CD4-positive, alpha-beta T cell treated with Interleukin-12 subunit alpha and Interleukin-12 subunit beta, for 1 hour (primary cell): ENCODE measurements at places on chromosomes 13 and 19.

DNA sequence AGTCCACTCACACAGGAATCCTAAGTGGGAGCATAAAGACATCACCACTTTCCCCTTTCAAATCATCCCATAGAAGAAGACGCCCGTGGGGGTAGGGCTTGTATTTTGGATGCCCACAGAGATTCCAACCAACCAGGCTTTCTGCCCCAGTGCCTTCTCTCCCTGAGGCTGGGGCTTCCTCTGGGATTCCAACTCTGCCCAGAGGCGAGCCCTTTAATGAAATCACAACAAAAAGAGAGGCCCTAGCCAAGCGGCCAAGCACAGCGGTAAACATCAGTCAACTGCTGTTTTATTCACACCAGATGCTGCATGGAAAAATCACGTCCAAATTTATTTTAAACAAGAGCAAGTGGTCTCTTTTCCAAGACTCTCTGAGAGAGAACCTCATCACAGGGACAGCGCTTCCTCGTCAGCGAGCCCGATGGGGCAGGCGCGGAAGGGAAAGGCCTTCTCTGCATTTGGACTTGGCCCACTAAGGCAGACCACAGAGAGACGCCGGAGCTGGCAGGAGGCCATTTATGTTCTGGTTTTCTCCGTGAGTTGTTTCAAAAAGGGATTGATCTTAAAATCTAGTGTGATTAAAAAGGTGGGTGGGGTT lies 31.5 kb downstream of the ADPRHL1 start:
- no peak for DNase-seq

- no peak for DNase-seq
These were observed 191.6 kb downstream of the DLEU7 start for GRCh38 chr13:50651922-50652321.

GRCh38 chr19:5127717-5128116 lies 158.8 kb downstream of the KDM4B start:
- no peak for DNase-seq

DNA sequence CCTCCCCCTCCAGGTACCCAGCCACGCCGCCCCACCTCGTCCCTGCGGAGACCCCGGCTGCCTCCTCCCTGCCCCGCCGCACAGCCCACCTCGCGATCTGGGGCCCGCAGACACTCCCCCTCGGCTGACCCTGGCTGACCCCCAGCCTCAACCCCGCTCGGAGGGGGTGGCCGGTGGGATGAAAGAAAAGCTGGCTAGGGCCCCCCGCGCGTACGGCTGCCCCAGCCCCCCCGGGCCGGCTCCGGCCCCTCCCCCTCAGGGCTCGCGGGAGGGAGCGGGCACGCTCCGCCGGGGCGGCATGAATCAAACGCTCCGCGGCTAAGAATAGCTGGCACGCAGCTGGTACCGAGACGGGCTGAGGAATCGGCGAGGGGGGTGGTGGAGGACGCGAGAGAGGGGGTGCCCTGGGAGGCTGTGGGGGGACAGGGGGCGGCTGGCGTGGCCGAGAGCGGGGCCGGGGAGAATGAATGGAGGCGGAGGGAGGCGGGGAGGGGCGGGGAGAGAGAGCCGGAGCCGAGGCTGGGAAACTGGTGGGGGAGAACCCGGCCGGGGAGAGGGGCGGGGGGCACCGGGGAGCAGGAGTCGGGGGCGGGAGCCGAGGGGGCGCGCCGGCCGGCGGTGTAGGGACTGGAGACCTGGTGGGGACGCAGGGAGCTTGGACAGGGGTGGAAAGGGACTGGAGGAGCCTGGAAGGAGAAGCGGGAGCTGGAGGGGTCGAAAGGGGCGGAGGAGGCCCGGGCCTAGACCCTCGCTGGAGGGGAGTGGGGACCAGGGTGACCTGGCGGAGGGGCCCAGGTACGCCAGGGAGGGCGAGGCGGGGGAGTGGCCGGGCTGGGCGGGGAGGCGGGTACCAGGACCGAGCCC lies 1.1 kb downstream of the SHANK1 start:
- DNase-seq: no peak

DNA sequence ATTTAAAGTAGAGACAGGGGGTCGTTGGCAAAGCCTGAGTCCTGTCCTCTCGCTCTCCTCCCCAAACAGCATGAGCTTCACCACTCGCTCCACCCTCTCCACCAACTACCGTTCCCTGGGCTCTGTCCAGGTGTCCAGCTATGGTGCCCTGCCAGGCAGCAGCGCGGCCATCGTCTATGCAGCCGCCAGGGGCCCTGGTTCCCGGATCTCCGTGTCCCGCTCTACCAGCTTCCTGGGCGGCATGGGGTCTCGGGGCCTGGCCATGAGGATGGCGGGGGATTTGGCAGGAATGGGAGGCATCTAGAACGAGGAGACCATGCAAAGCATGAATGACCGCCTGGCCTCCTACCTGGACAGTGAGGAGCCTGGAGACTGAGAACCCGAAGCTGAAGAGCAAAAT lies 1117.2 kb upstream of the MIR17HG start:
- no peak for DNase-seq

DNA sequence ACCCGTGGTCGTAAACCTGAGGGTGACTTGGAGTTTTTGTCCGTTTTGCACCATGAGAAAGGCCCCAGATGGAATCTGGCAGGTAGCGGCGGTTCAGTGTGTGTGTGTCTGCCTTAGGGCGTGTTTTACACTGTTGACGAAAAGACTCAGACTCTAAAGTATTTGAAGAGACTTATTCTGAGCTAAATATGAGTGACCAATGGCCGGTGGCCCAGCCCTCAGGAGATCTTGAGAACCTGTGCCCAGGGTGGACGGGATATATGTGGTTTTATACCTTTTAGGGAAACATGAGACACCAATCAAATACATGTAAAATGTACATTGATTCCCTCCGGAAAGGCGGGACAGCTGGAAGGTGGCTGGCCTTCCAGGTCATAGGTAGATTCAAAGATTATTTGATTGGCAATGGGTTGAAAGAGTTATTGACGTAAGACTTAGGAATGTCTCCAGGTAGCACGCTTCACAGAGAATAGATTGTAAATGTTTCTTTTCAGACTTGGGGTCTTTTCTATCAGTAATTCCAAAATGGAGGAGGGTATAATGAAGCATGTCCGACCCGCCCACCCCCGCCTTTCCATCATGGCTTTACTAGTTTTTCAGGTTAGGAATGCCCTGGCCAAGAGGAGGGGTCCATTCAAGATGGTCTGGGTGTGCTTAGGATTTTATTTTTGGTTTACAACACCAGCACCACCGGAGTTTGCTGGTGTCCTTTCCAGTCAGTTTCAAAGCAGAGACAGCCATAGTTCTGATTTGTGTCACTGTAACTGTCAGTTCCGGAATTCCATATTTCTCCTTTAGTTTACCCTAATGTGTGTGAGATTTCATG lies 1.0 kb upstream of the ZNF529 start:
- DNase-seq: no peak

DNA sequence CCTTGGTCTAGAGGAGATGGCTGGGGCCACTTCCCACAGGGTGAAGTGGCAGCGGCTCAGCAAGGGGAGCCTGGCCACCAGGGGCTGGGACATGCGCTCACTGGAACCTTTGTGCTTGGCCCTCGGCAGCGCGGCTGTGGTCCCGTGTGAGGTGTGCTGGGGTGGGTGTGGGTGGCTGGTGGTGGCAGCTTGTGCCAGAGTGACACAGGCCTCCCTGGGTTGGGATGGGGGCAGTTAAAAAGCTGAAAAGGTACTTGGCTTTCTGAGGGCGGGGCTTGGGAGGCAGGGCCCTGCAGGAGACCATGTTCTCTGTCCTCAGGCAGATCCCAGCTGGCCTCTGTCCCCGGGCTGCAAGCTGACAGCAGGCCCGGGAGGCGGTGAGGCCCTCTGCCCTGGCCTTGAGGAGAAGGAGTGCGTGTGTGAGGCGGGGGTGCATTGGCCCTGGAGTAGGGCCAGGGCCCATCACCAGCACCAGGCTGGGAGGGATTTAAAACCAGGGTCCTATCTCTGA lies 17.3 kb downstream of the MPND start:
- no peak for DNase-seq

GRCh38 chr13:26956522-26957142 lies 196.0 kb upstream of the GPR12 start:
- no peak for DNase-seq

- no peak for DNase-seq
These were observed 42.6 kb downstream of the NFIC start for GRCh38 chr19:3408996-3409345.

DNA sequence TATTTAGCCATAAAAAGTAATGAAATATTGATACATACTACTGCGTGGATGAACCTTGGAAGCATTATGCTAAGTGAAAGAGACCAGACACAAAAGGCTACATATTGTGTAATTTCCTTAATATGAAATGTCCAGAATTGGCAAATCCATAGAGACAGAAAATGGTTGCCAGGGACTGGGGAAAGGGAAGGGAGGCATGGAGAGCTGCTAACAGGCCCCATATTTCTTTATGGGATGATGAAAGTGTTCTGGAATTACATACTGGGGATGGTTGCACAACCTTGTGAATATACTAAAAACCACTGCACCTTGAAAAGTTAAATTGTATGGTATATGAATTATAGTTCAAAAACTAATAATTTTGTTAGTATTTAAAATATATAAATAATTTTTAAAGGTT lies 3.6 kb downstream of the IFT88 start:
- DNase-seq: no peak

DNA sequence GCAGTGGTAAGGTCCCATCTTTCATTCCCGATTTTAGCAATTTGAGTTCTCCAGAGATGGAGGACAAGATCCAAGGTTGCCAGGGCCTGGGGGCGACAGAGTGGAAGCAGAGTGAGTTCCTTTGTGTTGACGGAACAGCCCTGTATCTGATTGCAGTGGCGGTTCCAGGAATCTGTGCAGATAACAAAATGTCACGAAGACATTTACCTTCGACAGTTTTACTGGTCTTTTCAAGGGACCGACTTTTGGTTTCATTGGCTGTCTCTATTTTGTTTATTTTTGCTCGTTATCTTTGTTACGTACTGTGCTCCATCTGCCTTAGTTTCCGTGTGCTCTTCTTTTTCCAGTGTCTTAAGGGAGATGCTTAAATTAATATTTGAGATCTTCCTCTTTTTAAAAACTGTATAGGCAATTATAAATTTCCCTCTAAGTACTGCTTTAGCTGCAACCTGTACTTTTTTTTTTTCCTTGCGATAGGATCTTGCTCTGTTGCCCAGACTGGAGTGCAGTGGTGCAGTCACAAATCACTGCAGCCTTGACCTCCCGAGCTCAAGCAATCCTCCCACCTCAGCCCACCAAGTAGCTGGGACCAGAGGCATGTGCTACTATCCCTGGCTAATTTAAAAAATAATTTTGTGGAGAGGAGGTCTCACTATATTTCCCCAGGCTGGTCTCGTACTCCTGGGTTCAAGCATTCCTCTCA lies 23.2 kb downstream of the KDM4B start:
- no peak for DNase-seq

GRCh38 chr13:87497426-87497825 lies 173.7 kb upstream of the SLITRK5 start:
- no peak for DNase-seq

GRCh38 chr13:28653111-28653510 lies 5.8 kb upstream of the POMP start:
- no peak for DNase-seq

DNA sequence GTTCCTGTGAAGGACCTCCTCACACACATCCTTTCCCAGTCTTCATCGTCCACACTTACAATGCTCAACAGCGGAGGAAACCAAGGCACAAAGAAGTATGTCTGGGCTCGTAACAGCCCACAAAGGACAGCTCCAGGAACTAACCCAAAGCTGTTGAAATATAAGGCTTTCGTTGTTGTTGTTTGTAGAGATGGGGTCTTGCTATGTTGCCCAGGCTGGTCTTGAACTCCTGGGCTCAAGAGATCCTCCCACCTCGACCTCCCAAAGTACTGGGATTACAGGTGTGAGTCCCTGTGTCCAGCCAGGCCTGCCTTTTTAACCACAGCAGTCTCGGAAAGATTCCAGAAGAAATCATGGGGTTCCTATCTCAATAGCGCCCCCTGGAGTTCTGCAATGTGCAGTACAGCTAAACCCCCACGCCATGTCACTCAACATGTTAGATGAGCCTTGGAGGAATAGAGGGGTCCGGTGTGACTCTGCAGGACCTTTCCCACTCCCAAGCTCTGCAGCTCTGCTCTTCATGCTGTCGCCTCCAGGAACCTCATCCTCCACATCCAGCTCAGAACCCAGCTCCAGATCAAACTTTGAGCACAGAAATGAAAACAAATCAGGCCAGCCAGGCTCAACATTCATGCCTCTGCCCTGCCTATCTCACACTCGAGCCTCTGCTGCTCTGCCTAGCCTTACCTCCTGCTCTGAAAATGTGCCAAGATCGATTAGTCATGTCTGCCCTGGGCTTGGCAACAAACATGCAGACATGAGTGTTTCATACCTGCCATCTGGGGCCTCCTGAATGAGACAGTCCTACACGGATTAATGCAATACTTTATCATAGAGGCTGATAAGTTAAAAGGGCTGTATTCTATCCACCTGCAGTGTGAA lies 7.5 kb downstream of the PLA2G4C start:
- DNase-seq: peak; percentile 34

- no peak for DNase-seq
These were observed 2.4 kb downstream of the CCDC194 start for GRCh38 chr19:17391371-17392151.

DNA sequence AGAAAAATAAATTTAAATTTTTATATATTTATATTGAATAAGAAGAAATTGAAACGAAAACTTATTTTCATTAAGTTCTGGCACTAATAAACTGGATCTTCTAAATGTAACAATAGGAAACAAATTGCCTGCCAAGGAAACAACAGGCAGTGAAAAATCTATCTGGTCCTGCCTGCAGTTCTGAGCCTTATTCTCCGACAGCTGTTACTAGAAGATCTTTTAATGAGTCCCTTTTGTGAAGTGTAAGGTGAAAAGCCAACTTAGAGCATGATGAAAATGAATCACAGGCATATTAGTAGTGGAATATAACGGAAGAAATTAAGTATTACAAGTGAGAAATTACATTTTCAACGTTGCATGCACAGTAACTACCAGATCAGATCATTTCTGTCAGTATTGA lies 1002.7 kb upstream of the PCDH20 start:
- DNase-seq: no peak

DNA sequence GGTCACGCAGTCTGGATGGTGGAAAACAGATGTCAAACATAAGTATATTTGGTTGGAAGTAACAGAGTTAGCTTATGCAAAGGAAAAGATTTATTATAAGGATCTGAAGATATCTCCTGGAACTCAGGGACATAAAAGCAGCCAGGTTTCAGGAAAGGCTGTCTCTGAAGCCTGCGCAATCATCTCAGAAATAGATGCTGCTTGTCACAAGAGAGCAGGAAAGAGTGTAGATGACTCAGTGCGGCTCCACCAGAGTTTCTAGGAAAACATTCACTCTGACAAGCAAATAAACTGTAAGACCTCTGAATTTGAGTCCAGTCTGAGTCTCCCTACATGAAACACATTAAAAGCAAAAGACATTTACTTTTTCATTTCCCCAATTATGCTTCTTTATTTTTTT lies 220.4 kb upstream of the HTR2A start:
- DNase-seq: no peak

GRCh38 chr19:18173054-18173571 lies 500 bp upstream of the IFI30 start:
- peak; percentile 32 for DNase-seq

GRCh38 chr19:49682274-49682673 lies 5.2 kb downstream of the PRMT1 start:
- no peak for DNase-seq

- DNase-seq: no peak
These were observed 563 bp downstream of the ZNF43 start for GRCh38 chr19:21835429-21835809.

GRCh38 chr19:28330831-28331230 lies 882.1 kb downstream of the UQCRFS1 start:
- DNase-seq: no peak
